Activated B cell treated with CpG ODN at 0.5 μM for 24 hours (primary cell): ENCODE measurements at places on chromosomes 1 and 21. TPM values are rescaled to one million over a fixed set of nuclear protein-coding genes. Genes with fewer than 3 reads are reported as not detected.

GRCh38 chr21:14414932-14415508, 32.1 kb upstream of the HSPA13 start:
- DNase-seq: no peak
- H3K4me3 ChIP-seq: peak overlapping the region; percentile 16
- no peaks in the 10 kb centered on the region for H3K36me3 ChIP-seq
- H3K27me3 ChIP-seq: no peaks in the 10 kb centered on the region

The EVA1C gene
- total RNA-seq: 0.20 and 0.38 TPM in 2 replicates

DNA sequence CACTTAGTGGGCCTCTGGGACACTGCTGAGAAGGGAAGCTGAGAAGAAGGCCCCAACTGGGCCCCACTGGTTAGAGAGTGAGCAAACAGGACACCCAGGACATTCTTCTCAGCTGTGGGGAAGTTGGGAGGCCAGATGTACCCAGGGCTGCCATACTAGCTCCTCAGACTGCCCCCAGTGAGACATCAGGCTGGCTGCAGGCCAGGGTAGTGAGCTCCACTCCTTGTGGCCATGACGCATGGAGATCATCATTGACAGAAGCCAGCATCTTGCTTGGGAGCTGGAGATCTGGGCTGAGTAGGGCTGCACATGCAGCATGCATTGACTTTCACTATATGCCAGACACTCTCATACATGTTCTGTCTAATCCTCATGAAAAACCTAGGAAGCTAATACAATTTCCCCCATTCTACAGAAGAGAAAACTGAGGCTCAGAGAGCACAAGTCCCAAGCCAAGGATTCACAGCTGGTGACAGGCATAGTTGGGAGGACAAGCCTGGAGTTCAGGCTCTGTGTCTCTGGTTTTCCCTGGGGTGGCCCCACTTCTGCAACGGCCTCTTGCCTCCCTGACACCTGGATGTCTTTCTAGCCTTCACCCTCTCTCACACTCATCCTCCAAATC, 24.1 kb upstream of the MYCL start:
- no peaks in the 10 kb centered on the region for H3K36me3 ChIP-seq
- H3K4me1 ChIP-seq: peaks cover 5% of the 10 kb centered on the region
- H3K27ac ChIP-seq: no peak overlapping the region
- no peaks in the 10 kb centered on the region for H3K27me3 ChIP-seq
- no peak overlapping the region for H3K4me3 ChIP-seq

The AMPD1 gene
- total RNA-seq: not detected in 2 replicates

DNA sequence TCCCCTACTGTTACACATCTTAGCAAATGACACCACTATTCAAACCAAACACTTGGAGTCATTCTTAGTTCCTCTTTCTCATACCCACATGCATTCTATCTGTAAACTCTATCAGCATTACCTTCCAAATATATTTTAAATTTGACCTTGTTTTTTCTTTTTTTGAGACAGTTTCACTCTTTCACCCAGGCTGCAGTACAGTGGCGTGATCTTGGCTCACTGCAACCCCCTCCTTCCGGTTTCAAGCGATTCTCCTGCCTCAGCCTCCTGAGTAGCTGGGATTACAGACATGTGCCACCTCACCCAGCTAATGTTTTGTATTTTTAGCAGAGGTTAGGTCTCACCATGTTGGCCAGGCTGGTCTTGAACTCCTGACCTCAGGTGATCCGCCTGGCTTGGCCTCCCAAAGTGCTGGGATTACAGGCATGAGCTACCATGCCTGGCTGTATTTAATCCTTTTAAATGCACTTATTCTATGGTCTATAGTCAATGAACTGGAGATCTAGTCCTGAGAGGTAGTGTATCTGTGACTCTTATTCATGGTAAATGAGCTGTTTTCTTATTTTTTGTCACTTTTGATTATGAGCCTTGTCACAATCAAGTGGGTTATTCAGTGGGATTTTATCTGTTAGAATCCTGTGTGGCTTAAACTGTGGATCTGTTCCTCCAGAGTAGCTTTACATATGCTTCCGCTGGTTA, 73.1 kb downstream of the GATAD2B start:
- H3K4me1 ChIP-seq: peaks cover 62% of the 10 kb centered on the region
- H3K27ac ChIP-seq: peak overlapping the region; percentile 63
- peaks cover 26% of the 10 kb centered on the region for H3K36me3 ChIP-seq
- peak overlapping the region; percentile 39 for H3K4me3 ChIP-seq
- DNase-seq: no peak

The NCMAP gene
- total RNA-seq: not detected in 2 replicates

DNA sequence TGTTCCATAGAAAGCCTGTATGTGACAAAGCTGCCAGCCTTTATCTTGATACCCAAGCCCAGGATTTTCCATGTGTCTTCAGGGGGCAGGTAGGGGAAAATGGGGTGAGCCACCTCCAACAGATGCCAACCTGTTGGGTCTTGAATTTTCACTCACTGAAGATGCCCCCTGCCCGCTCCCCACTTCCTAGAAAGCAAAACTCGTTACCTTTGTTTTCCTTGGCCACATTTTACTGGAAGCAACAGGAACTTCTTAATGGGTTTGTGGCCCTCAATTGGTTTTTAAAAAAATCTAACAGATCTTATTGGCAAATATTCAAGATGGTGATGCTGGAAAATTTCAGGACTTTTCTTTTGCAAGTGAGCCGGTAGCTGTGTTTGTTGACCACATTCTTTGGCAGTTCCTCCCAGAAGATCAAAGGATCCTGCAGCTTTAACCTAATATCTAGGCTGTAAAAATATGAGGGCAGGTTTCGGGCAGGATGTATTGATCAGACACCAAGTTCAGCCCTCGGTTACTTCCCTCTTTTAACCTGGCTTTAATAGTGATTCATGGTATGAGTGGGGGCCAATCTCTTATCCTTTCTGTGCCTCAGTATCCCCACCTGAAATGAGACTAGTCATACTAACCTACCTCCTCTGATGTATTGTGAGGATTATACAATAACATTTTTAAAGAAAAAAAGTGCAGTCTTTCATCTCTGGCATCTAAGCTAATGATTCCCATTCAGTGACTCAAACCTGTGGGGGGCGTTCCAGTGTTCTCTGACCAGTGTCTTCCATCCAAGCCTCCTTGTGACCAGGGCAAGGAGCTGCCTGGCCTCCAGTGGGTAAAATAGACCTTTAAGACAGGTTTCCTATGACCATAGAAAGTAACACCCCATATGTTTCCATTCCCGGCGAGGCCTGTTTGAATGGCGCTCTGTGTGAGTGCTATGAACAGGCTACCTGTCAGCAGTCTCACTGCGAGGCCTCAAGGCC, 21.3 kb upstream of the GNPAT start:
- H3K4me1 ChIP-seq: peaks cover 19% of the 10 kb centered on the region
- DNase-seq: no peak
- no peak overlapping the region for H3K4me3 ChIP-seq
